IgD-negative memory B cell (primary cell): ENCODE measurements at places on chromosomes 12 and 14. TPM values are rescaled to one million over a fixed set of nuclear protein-coding genes. Genes with fewer than 3 reads are reported as not detected.

Gene SERPINA3
- not detected for polyA plus RNA-seq

Gene GPD1
- polyA plus RNA-seq, result not detected

Gene TMEM106C
- 41.4 TPM for polyA plus RNA-seq

Gene PSMB5
- polyA plus RNA-seq, result 28.0 TPM

Gene LRRK2
- polyA plus RNA-seq, result 6.8 TPM

Gene DHRS4L2
- 14.6 TPM for polyA plus RNA-seq

Gene A2M
- not detected for polyA plus RNA-seq
